ENCODE measurements at places on chromosomes 6 and 20. TPM values are rescaled to one million over a fixed set of nuclear protein-coding genes. Genes with fewer than 3 reads are reported as not detected.

GRCh38 chr20:29740601-29740950 is 1516.9 kb upstream of the DEFB115 start:
- DNase-seq, result no peak

PBOV1 gene
- total RNA-seq, result not detected

ISM1 gene
- not detected for total RNA-seq

GRCh38 chr20:2822073-2822472 is 5.9 kb downstream of the TMEM239 start:
- no peak for DNase-seq

- DNase-seq, result no peak
Observed at GRCh38 chr6:109513571-109514071, 30.6 kb upstream of the ZBTB24 start.

- DNase-seq, result no peak
Observed at GRCh38 chr6:169092375-169092774, 161.3 kb downstream of the THBS2 start.

GRCh38 chr6:52221302-52221701 is 23.0 kb downstream of the IL17F start:
- no peak for DNase-seq

DNA sequence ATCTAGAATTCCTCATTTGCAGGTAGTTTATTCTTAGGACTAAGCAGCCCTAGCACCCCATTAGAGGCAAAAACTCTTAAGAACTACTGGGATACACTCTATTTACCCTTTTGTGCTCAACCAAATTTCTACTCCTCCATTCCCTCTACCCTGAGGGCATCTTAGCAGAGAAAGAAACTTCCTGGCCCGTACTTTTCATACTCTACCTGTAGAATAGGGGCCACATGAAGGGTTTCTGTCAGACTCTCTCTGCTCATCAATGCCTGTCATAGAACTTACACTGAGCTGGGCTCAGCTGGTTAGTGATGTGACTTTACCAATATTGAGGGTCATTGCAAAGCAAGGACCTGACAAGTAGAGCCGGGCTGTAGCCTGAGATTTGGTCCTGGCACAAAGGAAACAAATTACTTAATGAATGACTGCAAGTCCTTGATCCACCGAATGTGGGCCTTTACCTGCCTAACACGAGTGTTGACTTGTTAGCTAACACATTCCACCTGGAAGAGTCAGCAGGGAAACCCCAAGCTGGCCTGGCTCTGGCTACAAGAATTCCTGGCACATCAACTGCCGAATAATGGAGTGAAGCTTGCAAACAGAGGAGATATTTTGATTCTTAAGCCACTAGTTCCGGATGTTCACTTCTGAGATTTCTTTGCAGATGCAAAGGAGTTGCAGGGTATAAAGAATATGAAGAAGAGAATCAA is 280.5 kb upstream of the JAG1 start:
- no peak for DNase-seq

DNA sequence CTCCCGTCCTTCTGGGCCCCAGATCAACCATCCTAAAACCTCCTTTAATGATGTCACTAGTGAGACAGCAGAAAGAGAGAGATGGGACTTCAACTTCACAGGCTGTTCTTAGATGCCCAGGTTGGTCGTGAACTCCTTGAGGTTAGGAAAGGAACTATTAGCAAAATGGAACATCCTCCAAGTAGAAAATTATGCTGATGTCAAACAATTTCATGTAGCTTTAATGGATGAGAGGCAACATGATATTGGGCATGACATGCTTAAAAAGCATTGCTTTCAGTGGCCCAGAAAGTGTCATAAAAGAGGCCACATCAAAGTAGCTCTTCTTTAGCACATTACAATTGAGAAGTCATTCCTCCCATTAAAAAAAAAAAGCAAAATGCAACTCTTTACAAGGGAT is 248.1 kb downstream of the PTPRT start:
- no peak for DNase-seq

TAAR8 gene
- not detected for total RNA-seq

DEFB124 gene
- not detected for total RNA-seq

DNA sequence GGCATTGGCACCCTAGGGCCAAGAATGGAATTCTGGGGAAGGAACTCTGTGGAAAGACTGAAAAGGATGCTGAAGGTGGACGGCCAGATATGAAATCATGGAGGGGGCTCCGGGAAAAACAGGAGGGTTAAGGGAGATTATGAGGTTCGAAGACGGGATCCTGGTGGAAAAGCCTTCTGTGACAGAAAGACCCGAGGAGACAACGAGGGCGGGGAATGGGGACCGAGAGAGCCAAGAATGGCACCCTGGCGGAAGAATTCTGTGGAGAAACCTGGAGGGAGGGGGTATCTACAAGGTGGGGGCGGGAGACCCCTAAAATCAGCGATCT is 426 bp downstream of the TRMT6 start:
- no peak for DNase-seq

MYH7B gene
- total RNA-seq, result 0.70 TPM

RIPPLY2 gene
- total RNA-seq, result not detected

DNA sequence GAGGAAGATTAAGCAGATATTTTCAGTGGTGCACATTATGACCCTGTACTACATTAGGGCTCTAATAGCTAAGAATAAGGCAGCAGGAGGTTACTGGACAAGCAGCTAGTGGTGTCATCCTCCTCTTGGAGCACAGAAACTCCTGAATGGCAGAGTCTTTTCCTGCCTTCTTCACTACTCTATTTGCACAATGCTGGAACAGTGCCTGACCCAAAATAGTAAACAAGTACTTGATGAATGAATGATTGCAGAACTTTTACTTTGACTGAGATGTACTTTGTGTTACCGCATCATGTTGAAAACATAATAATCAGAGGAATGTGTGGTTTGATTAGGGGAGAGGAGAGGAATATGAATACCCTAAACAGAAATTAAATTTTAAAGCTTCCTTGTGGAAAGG is 30.0 kb upstream of the UST start:
- no peak for DNase-seq

GRCh38 chr6:159117563-159117962 is 51.6 kb upstream of the FNDC1 start:
- DNase-seq, result peak; percentile 60

Data from OCI-LY7 (cell line).